Astrocyte of the spinal cord (primary cell): ENCODE measurements at places on chromosomes 4 and X.
A peak's percentile ranks its signal among the peaks of the same experiment; 100 is the strongest.

DNA sequence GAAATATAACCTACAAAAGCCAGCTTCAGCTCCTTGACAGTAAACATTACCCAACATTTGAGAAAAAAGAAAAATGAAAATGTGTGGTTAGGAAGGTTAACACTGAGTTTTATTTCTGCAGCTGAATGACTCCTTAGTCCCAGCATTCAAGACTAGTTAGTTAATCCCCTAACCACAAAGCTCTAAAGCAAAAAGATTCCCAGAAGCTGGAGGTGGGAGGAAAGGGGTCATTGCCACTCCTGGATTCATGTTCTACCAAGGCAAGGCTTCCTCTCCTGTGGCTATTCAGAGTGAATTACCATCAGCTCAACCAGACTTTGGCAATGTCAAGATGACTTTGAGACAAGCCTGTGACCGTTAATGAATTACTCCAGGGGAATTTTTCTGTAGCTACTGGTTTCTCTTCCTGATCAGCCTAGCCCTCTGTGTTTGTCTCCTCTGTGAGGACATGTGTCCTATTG is 63.6 kb downstream of the HADH start:
- no peak for DNase-seq

GRCh38 chr4:40194602-40195161 is 2.1 kb upstream of the RHOH start:
- DNase-seq, result no peak

- DNase-seq, result no peak
Measured at GRCh38 chrX:82333575-82333974, 1131.7 kb downstream of the SH3BGRL start.

DNA sequence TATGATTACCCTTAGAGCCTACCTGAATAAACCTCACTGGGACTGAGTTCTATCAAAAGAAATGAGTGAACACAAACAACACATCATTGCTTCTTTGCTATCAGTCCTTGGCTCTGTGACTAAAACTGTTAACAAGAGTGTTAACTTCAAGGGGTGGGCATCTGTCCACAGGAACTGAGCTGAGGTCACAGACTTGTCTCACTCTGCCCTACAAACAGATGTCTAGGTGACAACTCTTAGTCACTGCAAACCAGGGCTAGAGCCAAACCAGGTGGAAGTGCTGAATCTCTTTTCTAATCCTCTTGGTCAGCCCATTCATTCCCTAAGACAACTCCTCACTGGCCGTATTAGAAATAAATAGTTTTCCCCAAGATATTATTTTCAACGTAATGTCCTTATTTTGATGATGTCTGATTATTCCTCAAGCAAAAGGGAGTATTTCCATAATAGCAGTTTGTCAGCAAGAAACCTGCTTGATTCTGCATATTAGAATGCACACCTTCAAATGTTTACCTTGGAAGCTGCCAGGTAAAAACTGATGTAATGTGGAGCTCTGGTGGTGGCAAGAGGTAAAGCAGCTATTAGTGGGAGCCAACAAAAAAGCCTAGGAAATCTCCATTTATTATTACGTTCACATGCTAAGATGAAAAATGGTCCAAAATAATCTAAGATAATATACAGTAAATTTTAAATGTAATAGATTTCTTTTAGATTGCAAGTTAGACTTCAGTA is 4.0 kb downstream of the COL25A1 start:
- peak; percentile 23 for DNase-seq

GRCh38 chr4:138512756-138513155 is 270.6 kb upstream of the SLC7A11 start:
- DNase-seq, result no peak

- no peak for DNase-seq
Measured at GRCh38 chr4:85431156-85431555, 43.8 kb upstream of the ARHGAP24 start.
